ENCODE measurements at places on chromosomes 1 and 21.

- DNase-seq = no peak
Observed at GRCh38 chr1:112935461-112936111, 20.4 kb downstream of the SLC16A1 start.

DNA sequence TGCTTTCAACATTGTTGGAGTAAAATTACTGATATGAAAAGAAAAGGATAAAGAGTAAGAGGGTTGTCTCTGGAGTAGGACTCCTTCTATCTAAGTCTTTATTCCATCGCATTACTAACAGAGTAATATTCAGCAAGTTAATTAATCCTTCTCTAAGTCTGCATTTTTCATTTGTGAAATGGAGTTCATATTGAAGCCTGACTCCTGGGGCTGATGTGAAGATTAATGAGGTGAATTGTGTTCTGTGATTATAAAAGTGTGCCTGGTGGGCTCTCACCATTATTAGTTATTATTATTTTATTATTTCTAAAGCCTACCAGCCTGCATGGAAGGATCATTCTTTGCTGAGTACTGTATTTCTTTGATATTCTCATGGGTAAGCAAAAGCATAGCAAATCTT is 1096.7 kb downstream of the KCNT2 start:
- DNase-seq = no peak

- DNase-seq = no peak
Observed at GRCh38 chr1:156889802-156890580, 3.5 kb upstream of the PEAR1 start.

DNA sequence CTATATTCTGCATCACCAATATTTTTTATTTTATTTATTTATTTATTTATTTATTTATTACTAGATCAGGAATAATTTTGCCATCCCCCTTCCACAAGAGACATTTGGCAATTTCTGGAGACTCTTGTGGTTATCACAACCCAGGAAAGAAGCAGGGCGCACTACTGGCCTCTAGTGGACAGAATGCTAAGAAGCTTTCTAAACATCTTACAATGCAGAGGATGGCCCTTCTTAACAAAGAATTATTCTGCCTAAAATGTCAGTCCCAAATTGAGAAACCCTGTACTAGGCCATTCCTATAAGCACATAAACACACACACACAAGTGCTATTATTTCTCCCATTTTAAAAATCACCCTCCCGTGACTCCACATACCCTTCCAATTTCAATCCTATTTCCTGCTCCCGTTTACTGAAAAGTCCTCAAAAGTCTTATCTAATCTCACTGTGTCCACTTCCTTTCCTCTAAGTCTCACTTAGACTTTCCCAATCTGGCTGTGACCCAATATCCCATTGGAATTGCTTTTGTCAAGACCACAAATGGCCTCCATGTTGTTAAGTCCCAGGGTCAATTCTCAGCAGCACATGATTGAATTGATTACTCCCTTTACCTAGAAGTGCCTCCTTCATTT is 43.7 kb upstream of the RNF11 start:
- no peak for DNase-seq

- DNase-seq = no peak
Observed at GRCh38 chr1:2591581-2592261, 5.1 kb downstream of the PRXL2B start.

DNA sequence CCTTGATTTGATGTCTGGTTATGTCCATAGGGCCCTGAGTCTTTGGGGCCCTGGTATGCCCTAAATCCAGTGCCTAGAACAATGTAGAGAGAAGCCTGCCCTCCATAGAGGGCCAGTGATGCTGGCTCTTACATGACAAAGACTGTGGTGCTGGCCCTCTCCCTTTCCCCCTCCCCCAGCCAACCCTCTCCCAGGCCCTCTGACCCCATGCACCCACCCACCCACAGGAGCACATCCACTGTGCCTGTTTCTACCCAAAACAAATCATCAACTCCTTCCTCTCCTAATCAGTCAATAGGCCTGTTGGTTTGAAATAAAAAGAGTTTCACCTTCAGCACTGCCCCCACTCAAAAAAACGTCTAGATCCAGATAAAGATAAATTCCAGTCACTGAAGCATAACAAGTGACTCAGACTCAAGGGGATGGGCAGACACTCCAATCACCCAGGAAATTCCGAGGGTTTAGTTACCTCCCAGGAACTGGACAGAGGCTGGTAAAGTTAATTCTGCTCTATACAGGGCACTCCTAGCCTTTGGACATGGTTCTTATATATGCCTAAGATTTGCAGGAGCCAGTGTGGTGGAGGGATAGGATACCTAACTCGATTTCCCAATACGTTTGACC is 144.8 kb upstream of the VANGL1 start:
- DNase-seq = no peak

DNA sequence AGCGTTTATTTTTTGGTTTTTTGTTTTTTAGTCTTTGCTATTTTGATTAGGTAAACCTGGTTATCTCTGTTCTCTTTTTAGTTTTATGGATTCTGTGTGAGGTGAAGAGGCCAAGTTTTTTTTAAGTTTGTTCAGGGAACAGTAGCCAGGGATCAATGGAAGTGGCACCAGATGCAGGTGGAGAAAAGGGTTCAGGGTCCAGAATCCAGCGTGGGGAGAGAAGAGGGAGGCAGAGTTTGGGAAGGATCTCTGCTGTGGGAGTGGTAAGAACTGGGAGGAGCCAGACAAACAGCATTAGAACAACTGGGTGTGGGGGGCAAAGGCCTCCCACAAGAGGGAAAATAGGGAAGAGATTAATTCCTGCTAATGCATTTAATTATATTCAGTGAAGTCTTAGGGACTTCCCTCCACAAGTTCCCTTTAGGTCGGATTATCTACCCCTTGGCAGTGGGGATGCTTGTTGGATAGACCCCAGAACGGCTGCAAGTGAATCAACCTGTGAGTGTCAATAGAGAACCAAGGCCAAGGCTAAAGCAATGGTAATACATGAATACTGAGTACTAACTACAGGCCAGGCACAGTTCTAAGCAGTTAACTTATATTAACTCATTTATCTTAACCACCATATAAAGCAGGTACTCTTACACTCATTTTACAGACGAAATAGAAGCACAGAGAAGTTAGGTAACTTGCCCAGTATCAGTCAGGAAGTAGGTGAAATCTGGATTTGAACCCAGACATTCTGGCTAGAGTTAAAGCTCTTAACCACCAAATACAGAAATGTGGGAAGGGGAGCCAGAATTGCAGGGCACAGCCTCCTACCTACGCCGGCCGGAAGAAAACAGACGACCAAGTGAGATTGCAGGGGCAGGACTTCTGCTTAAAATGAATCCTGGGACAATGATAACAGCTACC is 498 bp downstream of the GNAT2 start:
- no peak for DNase-seq

GRCh38 chr1:10059342-10059718 is 26.6 kb downstream of the UBE4B start:
- DNase-seq = no peak

GRCh38 chr1:111596499-111596898 is 23.1 kb upstream of the RAP1A start:
- no peak for DNase-seq

- DNase-seq = no peak
Observed at GRCh38 chr1:53938136-53938830, 7.2 kb downstream of the IFT25 start.

GRCh38 chr1:163872067-163872466 is 550.3 kb downstream of the NUF2 start:
- no peak for DNase-seq

- DNase-seq = no peak
Observed at GRCh38 chr1:37037690-37038089, 3.4 kb upstream of the GRIK3 start.

DNA sequence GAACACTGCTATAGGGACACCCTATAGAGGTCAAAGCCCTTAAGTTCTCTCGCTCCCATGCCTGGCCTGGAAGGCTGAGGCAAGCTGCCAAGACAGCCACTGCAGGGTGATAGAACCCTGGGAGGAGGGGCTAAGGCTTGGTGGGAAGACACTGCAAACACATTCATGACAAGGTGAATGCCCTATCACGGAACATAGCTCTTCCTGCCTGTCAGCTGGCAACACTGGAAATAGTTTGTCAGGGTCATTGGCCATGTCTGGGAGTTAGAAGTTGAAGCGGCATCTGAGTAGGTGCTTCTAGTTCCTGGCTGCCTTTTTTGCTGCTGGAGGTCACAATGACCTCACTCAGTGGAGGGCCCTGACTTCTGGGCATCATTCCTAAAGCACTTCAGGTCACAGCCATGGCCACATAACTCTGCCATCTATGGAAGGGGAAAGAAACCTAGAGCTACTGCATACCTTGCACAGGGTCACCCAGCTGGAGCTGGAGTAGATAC is 4.2 kb downstream of the FABP3 start:
- no peak for DNase-seq

DNA sequence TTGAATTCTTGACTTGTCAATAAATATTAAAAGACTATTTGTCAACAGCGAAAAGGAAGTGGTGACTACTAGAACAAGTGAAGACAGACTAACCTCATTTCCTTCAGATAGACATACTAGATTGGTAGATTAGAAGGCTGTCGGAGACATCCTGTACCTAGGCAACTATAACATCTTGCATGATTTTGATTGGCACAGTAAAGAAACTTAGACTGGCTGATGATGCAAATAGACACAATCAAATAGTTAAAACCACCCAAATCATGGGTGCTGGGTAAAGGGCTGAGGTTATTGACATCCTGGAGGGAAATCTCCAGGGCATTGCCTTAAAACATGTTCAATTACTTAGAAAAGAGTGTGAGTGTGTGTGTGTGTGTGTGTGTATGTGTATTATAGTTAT is 85.9 kb upstream of the EDEM3 start:
- no peak for DNase-seq

DNA sequence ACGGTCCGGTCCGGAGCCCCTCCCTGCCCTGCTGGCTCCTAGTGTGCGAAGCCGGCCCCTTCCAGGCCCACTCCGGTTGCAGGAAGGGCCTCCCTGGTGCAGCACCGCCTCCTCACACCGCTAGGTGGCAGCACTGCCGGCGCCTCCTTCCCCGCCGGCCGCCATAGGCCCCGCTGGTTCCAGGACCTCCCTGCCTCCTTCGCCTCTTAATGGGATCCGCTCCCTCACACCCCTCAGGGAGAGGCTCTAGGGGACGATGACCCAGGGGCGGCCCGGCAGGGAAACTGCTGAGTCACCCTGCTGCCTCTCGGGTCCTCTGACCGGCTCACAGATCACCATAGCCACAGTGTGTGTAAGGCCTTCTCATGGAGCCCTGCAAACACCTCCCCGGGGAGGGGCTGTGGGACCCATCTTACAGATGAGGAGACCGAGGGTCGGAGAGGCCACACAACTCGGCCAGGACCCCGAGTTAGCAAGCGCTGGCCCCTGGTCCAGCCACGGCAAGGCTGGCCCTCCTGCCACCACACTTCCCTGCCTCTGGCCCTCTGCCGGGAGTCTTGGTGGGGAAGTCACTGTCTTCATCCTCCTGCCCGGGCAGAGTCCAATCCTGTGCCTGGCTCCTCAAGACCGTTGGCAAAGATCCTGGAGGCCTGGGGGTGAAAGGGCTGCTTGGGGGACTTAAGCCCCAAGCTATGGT is 1.6 kb upstream of the AJAP1 start:
- no peak for DNase-seq

DNA sequence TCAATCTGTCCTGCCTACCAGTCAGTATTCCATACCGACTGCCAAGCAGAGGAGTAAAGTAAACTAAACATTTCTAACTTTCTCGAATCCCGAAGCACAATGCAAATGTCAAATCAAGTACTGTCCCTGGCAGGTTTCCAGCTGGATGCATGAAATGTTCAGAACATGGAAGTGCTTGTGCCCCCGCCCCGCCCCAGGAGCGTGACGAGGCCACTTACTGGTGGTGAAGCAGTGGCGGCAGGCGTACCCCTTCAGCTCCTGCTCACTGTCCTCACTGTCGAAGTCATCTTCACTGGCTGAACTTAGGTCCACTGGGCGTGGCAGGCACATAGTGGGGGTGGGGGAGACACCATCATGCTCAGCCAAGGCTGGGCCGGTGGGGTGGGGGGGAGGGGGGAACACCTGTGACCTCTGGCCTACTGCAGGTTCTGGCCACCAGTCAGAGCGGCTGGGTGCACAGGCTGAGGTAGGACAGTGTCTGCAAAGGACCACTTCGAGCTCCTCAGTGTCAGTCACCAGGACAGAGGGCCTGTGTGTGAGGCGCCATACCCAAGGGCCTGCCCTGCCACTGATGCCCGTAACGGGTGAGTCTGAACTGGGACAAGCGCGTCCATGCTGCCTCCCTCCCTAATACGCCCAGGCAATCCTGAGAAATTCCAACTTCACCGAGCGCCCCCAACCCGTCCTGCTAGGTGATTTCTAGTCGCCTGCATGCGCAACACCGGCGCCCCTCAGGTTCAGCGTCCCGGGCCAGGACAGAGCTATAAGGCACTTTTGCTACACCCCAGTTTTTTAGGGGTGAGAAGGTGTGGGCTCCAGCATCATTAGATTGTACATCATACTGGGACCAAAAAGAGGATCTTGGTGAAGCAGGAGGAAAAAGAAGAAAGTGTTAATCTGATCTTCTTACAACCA is 46.9 kb downstream of the SLC45A1 start:
- DNase-seq = no peak

DNA sequence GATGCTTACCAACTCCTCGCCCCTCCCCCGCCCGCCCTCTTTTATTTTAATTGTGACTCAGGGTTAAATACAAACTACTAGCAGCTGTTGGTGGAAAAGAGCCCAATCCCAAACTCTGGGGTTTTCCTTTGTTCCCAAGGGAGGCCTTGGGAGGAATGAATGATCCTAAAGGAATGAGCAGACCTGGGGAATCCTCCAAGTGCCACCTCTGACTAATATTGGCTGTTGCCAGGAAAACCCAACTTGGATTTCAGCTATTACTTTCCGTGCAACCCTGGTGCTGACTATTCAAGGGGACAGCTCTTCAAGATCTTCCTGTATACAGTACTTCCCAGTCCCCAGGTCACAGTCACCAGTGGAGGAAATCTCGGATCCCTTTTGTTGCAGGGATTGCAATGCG is 1.3 kb upstream of the S100A10 start:
- DNase-seq = no peak

GRCh38 chr1:3266870-3267549 is 187.5 kb upstream of the ARHGEF16 start:
- DNase-seq = no peak

DNA sequence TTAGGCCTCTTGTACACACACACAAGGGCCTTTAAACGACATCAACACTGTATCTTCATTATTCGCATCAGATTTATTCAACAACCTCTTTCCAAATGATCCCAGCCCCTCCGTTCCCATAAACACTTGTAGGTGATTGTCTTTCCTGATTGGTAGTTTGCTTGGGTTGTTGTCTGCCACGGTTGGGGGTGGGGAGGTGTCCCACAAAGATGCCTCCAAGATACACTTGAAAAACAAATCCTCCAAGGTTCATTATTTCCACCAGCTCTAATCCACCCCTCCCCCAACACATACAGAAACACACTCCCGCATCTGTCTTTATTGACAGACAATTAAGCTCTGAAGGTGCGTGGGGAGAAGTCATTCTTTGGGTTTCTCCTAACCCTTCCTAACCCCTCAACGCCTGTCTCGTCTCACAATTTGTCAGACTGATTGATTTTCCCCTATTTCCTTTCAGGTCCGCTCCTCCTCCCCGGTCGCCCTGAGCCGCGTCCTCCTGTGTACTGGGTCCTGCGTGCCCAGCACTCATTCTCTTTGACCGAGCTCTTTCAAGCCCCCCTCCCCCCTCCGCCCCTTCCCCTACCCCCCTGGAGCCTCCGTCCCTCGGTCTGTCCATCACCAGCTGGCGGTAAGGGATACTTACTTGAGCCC is 1.4 kb downstream of the WDR26 start:
- DNase-seq = no peak

All from esophagus squamous epithelium (tissue), 5 donors.